T47D (cell line): ENCODE measurements at places on chromosomes 16 and 17.
A peak's percentile ranks its signal among the peaks of the same experiment; 100 is the strongest.

GRCh38 chr16:55189224-55189623, 134.8 kb upstream of the IRX6 start:
- DNase-seq, result no peak

DNA sequence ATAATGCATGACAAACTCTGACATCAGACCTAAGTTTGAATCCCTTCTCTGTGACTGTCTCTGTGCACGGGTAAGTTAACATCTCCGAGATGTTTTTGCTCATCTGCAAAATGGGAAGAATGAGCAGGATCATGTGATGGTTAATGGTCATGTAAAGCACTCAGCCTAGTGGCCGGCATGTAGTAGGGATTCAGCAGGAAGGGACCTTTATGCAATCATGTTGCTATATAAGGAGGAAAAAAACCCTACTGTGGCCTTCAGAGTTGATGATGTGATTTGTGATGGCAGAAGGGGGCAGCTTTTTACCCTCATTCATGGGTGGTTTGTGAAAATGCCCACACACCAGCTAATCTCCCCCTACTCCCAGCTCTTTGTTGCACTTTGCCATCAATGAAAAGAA, 24.1 kb downstream of the CLEC16A start:
- no peak for DNase-seq

- no peak for DNase-seq
Observed at GRCh38 chr16:24497440-24497839, 41.9 kb upstream of the RBBP6 start.

- DNase-seq, result peak; percentile 9
Observed at GRCh38 chr17:10875984-10876555, 38.2 kb upstream of the PIRT start.

- DNase-seq, result no peak
Observed at GRCh38 chr17:27415120-27415795, 41.0 kb upstream of the KSR1 start.

DNA sequence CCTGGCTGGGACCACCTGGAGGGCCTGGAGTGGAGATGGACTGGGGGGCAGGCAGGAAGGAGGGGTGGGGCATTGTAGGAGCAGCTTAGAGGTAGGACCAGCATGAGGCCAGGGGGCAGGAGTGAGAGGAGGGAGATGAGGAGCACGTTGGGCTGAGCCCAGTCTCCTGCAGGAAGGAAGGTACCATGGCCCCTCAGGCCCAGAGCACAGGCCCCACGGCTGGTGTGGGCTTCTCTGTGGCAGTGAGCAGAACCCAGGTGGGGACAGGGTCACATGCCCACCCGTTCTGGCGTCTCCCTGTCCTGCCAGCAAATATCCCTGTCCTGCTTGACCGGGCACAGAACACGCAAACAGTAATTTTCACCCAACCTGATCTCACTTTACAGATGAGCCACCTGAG, 141.8 kb downstream of the ENGASE start:
- DNase-seq, result no peak

- DNase-seq, result no peak
Observed at GRCh38 chr16:88886420-88886844, 20.0 kb upstream of the PABPN1L start.

- no peak for DNase-seq
Observed at GRCh38 chr17:73318836-73319235, 7.0 kb upstream of the CDC42EP4 start.

- no peak for DNase-seq
Observed at GRCh38 chr17:43570518-43570928, 24.4 kb upstream of the ETV4 start.

DNA sequence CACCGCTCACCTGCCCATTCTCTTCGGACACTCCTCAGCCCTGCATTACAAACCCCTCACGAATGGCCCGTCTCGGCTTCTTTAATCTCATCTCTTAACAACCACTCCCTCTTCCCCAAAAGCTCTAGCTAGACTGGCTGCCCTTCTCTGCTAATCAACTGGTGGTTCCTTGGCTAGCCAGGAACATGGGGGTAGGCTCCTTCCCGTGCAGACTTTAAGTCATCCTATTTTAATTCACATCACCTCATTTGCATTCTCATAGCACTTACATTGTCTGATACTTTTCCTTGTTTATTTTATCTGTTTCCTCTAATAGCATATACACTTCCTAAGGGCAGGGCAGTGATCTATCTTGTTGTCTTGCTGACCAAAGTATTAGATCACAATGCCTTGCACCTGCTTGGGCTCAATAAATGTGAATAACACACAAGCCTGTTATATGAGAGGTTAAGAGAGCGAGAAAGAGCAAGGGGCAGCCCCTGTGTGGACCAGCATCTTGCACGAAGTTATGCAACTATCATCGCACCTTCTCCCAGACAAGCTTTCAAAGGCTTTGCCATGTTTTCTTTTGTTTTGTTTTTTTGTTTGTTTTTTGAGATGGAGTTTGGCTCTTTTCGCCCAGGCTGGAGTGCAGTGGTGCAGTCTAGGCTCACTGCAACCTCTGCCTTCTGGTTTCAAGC, 9.8 kb downstream of the TP53 start:
- DNase-seq, result no peak

DNA sequence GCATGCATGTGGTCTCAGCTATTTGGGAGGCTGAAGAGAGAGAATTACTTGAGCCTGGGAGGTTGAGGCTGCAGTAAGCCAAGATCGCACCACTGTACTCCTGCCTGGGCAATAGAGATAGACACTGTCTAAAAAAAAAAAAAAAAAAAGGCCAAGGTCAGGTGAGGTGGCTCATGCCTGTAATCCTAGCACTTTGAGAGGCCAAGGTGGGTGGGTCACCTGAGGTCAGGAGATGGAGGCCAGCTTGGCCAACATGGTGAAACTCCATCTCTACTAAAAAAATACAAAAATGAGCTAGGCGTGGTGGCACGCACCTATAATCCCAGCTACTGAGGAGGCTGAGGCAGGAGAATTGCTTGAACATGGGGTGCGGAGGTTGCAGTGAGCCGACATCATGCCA, 28.2 kb upstream of the CORO1A start:
- no peak for DNase-seq

- DNase-seq, result no peak
Observed at GRCh38 chr16:88634994-88635670, 3.2 kb upstream of the IL17C start.

DNA sequence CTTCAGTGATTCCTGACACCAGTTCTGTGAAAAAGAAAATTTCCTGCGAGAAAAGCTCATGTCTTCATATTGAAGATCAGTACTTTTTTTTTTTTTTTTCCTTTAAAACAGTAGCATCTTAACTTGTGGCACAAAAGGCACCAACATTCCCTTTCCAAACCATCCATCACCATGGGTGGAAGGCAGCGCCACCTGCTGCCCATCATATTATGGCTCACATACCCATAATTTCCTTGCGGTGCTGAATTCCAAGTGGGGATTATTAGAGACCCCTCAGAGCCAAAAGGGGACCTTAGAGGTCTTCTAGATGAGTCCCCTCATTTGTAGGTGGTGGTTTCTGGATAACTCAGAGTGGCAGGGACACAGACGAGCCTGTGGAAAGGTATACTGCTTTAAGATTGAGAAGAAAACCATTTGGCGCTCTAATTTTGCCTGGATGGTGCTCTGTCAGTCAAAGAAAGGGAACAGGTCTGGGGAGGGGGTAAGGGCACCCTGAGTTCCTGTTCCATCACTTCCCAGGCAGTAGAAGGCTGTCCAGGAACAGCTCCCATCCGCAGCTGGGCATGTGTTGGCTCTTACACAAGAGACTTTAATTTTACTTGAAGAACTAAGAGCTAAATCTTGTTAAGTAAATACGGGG, 7.9 kb upstream of the SOST start:
- peak; percentile 63 for DNase-seq

- DNase-seq, result no peak
Observed at GRCh38 chr17:55911186-55911585, 160.3 kb downstream of the PCTP start.

DNA sequence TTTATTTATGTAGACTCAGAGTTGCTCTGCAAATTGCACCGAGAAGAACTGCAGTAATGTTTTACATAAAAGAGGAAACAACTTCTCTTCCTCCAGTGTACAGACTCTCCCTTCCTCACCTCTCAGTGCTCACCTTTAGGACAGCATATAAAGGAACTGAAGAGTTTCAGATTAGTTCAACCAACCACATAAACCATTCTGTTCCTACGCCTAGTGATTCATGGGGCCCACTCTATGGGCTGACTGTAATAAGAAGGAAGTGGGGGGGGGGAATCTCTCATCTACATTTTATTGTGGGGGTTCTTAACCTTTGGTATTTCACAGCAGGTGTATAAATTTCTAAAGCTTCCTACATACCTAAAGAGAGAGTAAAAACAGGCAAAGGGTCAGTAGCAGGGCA, 18.3 kb downstream of the ZSWIM7 start:
- no peak for DNase-seq

GRCh38 chr17:80978499-80979497, 12.8 kb upstream of the CHMP6 start:
- DNase-seq, result no peak

- DNase-seq, result no peak
Observed at GRCh38 chr17:50362661-50363060, 10.3 kb downstream of the MRPL27 start.

GRCh38 chr17:68957944-68958343, 2.8 kb upstream of the ABCA8 start:
- DNase-seq, result no peak

GRCh38 chr16:69435977-69436820, 11.8 kb downstream of the CYB5B start:
- no peak for DNase-seq

GRCh38 chr17:69637446-69638156, 223.1 kb downstream of the MAP2K6 start:
- no peak for DNase-seq

DNA sequence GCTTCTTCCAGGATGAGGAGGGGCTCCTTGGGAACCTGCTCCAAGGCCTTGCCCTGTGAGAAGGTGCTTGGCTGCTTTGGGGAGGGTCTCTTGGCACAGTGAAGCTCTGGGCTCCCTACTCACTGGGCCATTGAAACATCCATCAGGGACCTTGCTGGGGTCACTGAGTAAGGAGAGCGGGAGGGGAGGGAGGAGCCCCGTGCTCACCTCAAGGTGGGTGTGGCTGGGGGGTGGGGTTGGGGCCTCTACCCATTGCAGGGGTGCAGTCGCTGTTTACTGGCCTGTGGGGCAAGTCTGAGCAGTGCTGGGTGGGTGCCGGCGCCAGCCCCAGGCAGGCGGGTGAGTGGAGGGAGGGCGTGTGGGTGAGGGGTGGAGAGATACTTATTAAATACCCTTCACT, 9.9 kb downstream of the TNS4 start:
- no peak for DNase-seq

- DNase-seq, result peak; percentile 81
Observed at GRCh38 chr17:38730526-38731379, 612 bp downstream of the CISD3 start.

DNA sequence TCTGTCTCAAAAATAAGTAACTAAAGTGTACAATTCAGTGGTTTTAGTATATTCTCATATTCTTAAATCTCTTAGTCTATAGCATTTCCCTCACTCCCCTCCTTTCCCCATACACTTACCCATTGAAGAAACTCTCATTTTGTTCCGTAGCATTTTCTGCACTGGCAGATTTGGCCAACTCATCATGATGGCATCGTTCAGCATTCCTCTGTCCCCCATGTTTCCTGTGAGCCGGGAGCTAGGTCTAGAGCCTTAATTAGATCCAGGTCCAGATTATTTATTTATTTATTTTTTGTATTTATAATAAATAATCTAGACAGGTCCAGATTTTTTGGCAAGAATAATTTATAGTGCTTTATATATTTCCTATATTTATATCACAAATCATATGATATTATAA, 31.0 kb downstream of the HEATR3 start:
- no peak for DNase-seq

DNA sequence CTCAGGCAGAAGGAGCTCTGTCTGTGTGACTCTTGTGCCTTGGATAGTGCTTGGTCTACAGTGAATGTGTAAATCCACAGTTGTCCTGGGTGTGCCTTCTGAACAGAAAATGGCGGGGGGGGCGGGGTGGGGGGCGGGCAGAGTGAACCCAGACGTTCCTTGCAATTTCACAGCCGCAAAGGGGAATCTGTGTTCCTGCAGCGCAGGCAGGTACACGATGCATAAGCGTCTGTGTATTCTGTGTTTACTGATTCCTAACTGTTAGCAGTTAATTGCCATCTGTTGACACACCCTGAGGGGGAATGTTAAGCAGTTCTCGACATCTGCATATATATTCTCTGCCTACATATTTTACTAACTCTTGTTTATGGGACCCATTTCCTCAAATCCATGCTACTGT, 123.5 kb upstream of the ZFHX3 start:
- peak; percentile 45 for DNase-seq

GRCh38 chr17:7712111-7712771, 5.3 kb upstream of the DNAH2 start:
- no peak for DNase-seq

- no peak for DNase-seq
Observed at GRCh38 chr17:67833134-67833533, 7.8 kb downstream of the BPTF start.

DNA sequence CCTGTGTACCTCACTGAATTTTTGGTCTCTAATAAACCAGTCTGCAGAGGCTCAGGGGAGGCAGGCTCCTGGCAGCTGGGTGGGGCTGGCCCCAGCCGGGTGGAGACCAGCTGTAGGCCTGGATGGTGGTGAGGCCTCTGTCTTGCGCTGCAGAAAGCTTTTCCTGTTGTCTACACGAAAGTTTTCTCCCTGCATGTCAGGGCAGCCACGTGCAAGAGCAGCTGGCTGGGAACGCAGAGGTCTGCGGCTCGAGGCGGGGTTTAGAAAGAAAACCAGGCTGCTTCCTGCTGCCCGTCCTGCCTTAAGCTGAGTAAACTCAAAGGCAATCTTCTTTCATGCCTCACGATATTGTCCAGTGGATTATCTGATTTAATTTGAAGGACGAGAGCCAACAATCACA, 2.4 kb downstream of the SERPINF1 start:
- no peak for DNase-seq

DNA sequence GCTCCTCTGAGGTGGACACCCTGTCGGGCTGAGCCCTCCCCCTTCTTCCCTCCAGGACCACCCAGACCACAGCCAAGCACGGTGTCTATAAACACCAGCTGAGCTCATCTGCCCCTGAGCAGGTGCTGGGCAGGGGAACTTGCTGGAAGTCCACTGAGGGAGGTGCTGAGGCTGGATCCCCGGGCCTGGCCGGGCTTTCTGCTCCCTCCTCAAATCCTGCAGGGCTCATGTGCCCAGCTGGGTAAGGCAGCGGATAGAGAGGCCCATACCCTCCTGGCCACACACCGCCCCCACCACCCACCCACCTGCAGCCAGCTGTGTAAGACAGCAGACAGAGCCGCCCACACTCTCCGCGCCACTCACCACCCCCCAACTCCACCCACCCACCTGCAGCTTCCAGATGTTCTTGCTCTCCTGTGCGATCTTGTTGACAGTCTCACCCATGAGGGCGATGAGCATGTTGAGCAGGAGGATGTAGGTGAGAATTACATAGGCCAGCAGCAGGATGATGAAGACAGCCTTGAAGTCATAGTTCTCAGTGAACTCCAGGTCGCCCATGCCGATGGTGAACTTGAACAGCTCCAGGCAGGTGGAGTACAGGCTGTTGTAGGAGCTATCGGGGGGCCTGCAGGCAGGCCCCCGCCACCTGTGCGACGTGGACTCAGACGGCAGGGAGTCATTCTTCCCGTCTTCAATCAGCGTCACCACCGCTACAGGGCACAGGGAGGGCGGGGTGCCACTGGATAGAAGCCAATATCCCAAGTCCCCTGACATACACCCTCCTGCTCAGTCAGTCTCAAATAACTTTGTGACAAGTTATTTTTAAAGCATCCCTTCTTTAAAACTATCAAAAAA, 15.9 kb upstream of the TRPV3 start:
- no peak for DNase-seq

- DNase-seq, result no peak
Observed at GRCh38 chr16:23453338-23454052, 506 bp upstream of the COG7 start.

GRCh38 chr17:77214743-77215142, 74.0 kb downstream of the SEC14L1 start:
- DNase-seq, result peak; percentile 91

- DNase-seq, result no peak
Observed at GRCh38 chr16:48949636-48950035, 332.0 kb downstream of the CBLN1 start.
